NCI-H1417 treated with DMSO at 0.1 percent for 48 hours (cell line): ENCODE measurements at places on chromosomes 5 and 9.

DNA sequence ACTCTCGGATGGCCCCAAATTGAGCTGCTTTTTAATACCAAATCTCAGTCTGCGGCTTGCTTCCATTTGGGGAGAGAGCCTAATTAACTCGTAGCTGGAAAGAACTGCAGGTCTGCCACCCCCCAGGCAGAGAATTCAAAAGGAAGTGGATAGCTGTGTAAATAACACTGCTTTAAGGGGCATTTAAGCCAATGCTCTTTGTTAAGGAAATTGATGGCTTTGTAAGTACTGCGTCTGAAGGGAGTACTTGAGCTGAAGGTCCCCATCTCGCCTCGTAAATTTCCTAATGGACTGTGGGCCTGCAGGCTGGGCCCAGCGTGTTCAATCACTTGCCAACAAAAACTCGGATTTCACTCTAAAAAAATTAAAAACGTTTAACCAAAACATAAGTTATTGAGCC, 132.7 kb downstream of the PAPPA start:
- peak; percentile 98 for DNase-seq

DNA sequence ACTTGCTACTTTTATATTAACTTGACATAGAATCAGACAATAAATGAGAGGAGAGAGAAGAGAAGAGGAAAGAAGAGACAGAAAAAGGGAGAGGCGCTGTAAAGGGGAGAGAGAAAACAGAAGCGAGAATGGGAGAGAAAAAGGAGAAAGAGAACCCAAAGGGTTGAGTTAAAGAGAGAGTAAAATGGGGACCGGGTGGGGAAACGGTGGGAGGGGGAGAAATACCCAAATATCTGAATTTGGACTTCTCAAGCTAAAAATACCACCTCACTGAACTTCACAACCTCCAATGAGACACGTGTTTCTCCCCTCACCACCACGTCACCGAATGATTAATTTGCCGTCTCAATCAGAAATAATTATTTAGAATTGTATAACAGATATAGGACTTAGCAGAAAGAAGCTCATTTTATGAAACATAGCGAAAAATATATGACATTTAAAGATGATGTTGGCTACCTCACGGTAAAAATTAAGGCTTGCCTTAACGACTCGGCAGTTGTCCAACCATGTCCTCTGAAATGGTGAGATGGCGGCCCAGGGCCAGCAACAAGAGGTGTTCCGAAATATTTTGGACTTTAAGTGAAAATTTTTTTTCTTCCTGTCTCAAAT, 204.1 kb downstream of the MEF2C start:
- DNase-seq: no peak

- DNase-seq: no peak
These were observed 56.5 kb upstream of the PCSK1 start for GRCh38 chr5:96489532-96489931.

GRCh38 chr9:607417-607816, 234.1 kb upstream of the DMRT1 start:
- no peak for DNase-seq

- peak; percentile 5 for DNase-seq
These were observed 68.7 kb upstream of the ZNF618 start for GRCh38 chr9:113807173-113808061.

DNA sequence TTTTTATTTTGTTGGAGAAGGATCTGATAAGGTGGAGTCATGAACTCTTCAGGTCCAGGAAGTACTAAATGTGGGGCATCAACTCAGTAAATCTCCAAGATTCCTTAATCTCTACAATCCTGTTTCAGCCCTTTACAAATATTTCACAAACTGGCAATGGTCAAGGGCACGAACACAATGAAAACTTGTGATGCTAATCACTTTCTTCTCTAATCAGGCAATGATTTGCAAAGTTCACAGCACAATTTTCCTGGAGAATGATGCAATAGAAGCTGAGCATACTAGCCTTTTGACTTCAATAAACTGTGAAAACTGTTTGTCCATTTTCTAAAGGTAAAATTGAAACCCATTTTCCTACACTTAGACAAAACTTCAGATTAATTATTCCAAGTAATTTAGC, 16.9 kb downstream of the GDF9 start:
- DNase-seq: no peak

DNA sequence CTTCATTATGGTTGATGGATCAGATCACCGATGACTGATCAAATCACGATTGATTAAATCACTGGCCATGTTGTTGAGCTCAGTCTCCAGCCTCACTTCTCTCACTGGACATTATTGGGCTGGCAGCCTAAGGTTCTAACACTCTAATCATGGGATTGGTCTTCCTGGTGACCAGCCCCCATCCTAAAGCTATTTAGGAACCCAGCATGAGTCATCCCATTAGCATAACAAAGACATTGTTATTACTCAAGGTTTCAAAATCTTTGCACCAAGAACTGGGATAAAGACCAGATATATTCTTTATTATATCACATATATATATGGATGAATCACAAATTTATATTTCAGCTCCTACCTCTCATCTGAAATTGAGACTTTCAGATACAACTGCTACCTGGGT, 272.1 kb upstream of the IL12B start:
- DNase-seq: no peak

GRCh38 chr9:79371301-79371700, 200.5 kb upstream of the TLE4 start:
- no peak for DNase-seq
